ENCODE measurements at places on chromosomes 12 and 14. TPM values are rescaled to one million over a fixed set of nuclear protein-coding genes. Genes with fewer than 3 reads are reported as not detected.

DNA sequence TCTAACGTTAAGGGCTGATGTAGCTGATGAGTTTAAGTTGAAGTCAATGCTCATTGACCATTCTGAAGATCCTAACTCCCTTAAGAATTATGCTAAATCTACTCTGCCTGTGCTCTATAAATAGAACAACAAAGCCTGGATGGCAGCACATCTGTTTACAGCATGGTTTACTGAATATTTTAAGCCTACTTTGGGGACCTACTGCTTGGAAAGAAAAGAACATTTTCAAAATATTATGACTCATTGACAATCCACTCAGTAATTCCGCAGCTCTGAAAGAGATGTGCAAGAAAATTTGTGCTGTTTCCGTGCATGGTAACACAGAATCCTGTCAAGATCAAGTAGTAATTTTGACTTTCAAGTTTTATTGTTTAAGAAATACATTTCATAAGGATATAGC is 35.0 kb upstream of the NAV3 start:
- no peaks in the 10 kb centered on the region for H3K36me3 ChIP-seq
- no peaks in the 10 kb centered on the region for H3K4me1 ChIP-seq
- no peak overlapping the region for H3K4me3 ChIP-seq
- DNase-seq, result no peak

The EFS gene
- total RNA-seq, result 1.8 TPM

The SMCO2 gene
- total RNA-seq, result not detected

The HNF1A gene
- total RNA-seq, result not detected

The EXOC3L4 gene
- not detected for total RNA-seq

DNA sequence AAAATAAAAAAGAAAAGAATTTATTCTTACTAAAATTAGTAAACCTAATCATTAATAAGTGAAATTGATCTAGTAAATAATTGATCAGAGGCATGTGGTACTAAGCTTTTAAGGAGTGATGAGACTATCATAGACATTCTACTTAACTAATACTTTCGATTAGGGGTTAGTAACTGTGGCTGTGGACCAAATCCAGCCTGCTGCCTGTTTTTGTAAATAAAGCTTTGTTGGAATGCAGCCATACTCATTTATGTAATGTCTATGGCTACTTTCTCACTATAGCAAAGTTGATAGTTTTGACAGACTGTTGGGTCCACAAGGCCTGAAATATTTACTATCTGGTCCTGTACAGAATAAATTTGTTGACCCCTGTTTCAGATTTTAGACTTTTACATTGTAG is 63.2 kb downstream of the PLEKHA5 start:
- DNase-seq, result no peak
- H3K27me3 ChIP-seq, result no peaks in the 10 kb centered on the region
- H3K36me3 ChIP-seq, result no peaks in the 10 kb centered on the region
- H3K27ac ChIP-seq, result peak overlapping the region; percentile 35
- H3K4me1 ChIP-seq, result peaks cover 46% of the 10 kb centered on the region
- H3K4me3 ChIP-seq, result no peak overlapping the region

DNA sequence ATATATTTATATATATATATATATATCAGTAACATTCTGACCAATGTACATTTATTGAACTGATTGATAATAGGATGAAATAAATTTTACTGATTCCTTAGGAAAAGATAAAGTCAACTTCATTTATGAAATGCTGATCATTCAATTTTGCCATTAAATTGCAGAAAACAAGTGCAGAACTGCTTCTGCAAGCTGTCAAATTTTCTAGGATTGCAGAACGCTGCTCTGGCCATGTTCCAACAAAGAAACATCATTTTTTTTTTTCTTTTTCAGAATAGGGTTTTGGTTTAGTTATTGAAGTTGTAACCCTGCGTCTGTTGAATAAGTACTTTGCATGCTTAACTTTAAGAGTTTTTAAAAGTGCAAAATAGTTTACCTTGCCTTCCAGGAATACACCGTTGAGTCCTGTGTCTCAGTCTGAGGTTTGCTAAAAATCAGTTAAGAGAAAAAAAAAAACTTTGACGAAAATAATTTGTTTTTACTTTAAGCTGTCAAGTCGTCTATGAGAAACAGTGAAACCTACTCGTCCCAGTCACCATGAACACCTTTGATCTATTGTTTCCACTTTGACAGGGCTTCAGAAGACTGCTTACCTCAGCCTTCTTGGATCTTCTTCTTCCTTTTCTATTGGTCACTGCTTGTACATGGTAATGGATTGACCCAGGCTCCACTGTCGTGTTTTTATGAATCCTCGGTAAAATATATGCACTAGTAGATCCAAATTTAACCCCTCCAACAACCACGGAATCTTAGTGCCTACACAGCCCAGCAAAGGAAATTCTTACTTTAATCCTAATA is at the start of gene KERA:
Gene KERA (minus strand): TSS at position 657 of the 798 bp plus-strand sequence. CDS start 1,743 bp downstream, outside the sequence.
- H3K27ac ChIP-seq, result no peak within 1 kb of the TSS
- DNase-seq, result no peak
- no peaks in the 10 kb centered on the region for H3K4me1 ChIP-seq
- H3K27me3 ChIP-seq, result no peaks in the 10 kb centered on the region
- H3K36me3 ChIP-seq, result no peaks in the 10 kb centered on the region

GRCh38 chr14:82084813-82085212 is 551.2 kb upstream of the SEL1L start:
- no peaks in the 10 kb centered on the region for H3K4me1 ChIP-seq
- H3K27me3 ChIP-seq, result no peaks in the 10 kb centered on the region
- no peak for DNase-seq

The CDKN1B gene
- total RNA-seq, result 37.4 TPM

The NUAK1 gene
- 39.8 TPM for total RNA-seq

DNA sequence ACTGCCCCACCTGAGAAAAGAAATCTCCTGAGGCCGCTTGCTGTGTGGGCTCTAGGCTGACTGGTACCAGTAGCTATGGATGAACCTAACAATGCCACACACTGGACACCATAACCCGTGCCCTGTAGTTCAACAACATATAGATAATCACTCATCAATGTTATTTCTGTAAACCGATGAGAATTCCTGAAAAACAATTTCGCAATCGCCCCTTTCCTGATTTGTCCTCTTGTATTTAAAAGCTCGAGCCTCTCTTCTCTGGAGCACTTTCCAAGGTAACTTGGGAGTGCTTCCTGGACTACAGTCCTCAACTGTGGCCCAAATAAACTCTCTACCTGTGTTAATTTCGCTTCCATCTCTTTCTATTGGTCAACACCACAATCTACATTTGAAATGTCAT is 26.1 kb upstream of the PPP2R5C start:
- no peaks in the 10 kb centered on the region for H3K27me3 ChIP-seq
- H3K4me3 ChIP-seq, result no peak overlapping the region
- DNase-seq, result no peak
- no peaks in the 10 kb centered on the region for H3K4me1 ChIP-seq
- no peaks in the 10 kb centered on the region for H3K36me3 ChIP-seq
